ENCODE measurements at places on chromosomes 13 and 19.

DNA sequence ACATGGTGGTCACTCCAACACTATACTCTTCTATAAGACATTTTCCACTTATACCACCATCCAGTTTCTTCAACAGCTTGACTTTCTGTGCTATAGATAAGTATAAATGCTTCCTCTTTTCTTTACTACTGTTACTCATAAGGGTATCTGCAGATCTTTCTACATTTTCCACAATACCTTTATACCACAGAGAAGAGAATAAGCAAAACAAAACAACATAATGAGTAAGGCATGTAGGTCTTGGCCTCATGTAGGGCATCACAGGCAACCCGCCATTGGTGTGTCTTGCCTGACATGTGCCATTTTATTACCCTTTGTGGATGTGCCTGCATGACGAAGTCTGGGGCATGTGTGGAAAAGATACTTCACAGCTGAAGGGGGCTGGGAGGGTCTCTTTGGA lies 265.3 kb upstream of the STARD13 start:
- no peak for DNase-seq

DNA sequence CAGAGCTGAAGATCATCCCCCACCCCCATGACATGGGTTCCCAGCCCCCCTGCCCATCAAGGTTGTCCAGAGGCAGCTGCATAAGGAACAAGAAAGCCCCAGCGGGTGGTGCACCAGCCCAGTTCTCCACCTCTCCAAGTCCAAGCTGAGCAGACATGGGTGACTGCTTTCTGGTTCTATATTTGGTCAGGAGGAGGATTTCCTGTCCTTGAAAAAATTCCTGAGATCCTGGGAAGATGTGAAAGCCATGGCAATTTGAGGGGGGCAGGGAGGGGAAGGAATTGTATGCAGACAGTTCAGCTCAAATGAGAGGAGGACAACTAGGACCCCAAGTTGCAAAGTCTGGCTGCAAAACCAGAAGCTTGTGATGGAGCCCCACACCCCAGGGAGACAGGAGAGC lies 55.4 kb upstream of the ADGRE5 start:
- no peak for DNase-seq

DNA sequence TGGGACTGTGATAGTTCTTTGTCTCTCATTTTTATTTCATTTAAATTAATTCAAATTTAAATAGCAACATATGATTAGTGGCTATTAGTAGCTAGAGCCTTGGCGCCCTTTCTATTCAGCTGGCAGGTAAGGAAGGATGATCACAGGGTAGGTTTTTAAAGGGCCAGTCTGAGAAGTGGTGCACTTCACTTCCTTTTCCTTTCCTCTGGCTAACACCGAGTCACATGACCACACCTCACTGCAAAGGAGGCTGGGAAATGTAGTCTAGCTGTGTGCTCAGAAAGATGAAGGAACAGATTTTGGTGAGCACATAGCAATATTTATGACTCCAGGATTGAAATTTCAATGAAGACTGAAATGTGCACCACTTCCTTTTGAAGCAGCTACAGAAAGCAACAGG lies 128.7 kb downstream of the TSHZ3 start:
- peak; percentile 18 for DNase-seq

- DNase-seq = no peak
Observed at GRCh38 chr13:64417581-64417980, 2812.6 kb downstream of the PCDH9 start.

DNA sequence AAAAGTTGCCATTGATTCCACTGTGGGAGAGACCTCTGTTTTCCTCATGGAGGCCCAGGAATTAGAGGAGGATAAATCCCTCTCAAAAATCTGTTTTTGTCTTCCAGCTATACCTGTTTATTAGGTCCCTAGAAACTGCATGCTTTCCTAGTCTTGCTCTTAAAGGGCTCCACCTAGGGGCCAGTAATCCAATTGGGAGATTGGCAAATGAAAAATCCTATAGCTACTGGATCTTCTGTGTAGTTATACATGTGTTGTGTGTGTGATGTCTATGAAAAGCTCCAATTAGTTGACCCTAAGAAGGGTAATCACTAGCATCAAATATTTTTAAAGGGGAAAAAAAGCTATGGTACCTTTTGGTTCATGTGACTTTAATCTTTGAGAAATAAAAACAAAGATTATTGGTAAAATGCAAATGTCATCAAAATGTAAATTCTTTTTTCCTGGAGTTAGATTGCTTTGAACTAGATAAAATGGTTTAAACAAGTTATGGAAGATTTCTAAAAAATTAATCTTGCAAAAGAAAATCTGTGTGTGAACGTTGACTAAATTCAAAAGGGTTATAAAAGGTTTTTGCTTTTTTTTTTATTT lies 63.4 kb upstream of the C1QTNF9B start:
- peak; percentile 18 for DNase-seq

- no peak for DNase-seq
Observed at GRCh38 chr13:39317291-39317690, 279.0 kb downstream of the NHLRC3 start.

DNA sequence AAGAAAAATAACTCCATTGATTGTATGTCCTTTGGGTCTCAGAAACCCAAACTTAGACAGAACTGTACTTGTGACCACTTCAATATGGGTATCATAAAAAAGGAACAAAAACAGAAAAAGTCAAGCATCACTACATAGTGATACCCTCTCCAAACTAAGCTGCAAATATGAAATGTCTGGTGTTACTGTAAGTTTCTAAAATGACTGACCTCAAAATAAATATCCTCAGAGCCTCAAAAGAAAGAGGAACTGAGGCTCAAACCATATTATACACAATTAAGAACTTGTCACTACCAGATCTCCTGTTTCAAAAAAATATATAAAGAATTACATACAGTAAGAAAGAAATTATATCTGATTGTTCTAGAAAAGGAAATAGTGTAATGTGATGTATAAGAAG lies 787.9 kb upstream of the KLHL1 start:
- peak; percentile 5 for DNase-seq

DNA sequence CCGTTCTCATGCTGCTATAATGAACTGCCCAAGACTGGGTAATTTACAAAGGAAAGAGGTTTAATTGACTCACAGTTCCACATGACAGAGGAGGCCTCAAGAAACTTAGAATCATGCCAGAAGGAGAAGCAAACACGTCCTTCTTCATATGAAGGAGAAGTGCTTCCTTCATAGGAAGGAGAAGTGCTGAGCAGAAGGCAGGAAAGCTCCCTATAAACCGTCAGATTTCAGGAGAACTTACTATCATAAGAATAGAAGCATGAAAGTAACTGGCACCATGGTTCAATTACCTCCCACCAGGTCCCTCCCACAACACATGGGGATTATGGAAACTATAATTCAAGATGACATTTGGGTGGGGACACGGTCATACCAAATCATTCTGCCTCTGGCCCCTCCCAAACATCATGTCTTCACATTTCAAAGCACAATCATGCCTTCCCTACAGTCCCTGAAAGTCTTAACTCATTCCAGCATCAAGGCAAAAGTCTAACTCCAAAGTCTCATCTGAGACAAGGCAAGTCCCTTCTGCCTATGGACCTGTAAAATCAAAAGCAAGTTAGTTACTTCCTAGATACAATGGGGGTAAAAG lies 10.6 kb downstream of the ACOD1 start:
- no peak for DNase-seq

DNA sequence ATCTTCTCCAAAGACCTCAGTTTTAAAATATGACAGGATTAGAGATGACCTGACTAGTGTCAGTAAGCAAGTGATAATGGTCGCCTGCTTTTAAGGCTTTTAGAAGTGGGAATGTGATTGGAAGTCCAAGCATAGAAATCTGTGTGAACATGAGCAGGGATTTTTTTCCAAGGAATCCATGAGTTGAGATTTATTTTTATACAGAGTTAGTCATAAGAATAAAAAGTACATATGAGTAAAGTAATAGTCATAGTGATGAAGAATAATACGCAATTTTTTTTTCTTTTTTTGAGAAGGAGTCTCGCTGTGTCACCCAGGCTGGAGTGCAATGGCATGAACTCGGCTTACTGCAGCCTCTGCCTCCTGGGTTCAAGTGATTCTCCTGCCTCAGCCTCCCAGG lies 1.6 kb downstream of the ZNF546 start:
- DNase-seq = no peak

GRCh38 chr13:97826421-97827012 lies 127.0 kb upstream of the IPO5 start:
- no peak for DNase-seq

DNA sequence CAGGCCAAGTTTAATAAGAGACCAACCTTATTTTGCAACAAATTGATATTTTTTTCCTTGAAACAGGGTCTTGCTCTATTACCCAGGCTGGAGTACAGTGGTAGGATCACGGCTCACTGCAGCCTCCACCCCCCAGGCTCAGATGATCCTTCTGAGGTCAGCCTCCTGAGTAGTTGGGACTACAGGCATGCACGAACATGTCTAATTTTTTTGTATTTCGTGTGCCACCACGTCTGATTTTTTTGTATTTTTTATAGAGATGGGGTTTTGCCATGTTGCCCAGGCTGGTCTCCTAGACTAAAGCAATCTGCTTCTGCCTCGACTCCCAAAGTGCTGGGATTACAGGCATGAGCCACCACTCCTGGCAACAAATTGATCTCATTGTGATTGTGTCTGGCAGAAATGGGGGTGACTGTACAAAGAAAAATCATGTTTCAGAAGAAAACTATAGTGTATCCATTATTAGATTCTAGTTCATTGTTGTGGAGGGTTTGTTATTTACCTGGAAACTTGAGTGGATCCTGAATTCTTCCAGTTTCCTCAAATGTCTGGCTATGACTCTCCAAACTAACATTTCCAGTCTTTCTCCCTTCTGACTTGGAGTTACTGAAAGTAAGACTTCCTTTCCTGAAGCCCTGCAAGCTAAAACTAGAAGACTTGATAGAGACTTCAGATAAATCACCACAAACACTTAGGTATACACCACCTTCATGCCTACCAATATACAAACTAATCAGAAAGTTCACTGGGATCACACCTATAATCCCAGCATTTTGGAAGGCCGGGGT lies 17.3 kb upstream of the AKT2 start:
- DNase-seq = no peak

GRCh38 chr19:8695501-8695900 lies 3.1 kb downstream of the ACTL9 start:
- DNase-seq = no peak

DNA sequence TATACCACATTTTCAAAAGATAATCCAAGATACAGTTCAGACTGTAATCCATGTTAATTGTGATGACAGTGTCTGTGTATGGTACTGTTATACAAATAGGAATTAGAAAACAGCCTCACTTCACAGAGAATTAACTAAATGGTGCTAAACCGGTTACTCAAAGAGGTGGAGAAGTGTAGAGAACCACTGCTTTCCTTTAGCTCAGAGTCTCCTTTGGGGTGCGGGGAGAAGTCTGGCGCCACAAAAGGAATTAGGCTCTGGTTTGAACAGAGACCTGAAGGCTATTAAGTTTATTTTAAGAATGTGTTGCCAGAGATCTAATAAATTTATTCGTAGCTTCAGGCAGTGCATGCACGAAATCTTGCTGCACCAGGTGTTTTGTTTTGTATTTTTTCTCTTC lies 65.8 kb downstream of the FREM2 start:
- DNase-seq = no peak

DNA sequence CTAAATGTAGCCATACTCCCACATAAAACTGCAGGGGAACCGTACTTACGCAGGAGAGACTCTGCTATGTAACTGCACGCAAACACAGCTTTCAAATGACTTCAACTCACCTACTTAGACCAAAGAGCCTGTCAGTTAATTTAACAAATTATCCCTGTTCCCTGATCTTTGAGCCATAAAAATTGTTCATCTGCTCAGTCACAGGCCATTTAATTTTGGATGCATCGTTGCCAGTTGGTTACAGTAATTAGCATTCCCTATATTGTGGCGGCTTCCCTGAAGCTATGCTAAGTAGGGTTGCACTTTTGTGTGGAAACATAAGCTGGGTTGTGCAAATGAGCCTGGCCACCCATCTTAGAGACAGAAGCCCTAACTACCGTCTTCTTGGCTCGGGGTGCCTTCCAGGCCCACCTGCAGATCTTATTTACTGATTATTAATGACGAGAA lies 21.2 kb upstream of the OBI1 start:
- no peak for DNase-seq

DNA sequence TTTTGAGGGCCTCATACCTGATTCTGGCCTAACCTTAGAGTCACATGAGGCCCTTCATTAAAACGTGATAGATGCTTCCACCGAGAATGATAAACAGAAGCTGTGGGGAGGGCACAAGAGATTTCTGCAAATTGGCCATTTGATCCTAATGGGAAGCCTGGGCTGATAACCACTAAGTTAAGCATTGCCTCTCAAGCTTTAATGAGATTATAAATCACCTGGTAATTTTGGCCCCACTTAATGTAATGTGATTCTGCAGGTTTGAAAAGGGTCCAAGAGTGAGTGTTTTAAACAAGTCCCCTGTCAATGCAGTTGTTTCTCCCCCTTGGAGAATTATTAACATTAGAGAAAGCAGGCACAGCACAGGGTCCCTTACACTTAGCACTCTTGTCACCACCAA lies 42.0 kb downstream of the ZNF486 start:
- DNase-seq = no peak

- no peak for DNase-seq
Observed at GRCh38 chr13:74452881-74453280, 318.7 kb upstream of the KLF12 start.

GRCh38 chr13:113413178-113413897 lies 40.0 kb downstream of the ADPRHL1 start:
- DNase-seq = no peak

DNA sequence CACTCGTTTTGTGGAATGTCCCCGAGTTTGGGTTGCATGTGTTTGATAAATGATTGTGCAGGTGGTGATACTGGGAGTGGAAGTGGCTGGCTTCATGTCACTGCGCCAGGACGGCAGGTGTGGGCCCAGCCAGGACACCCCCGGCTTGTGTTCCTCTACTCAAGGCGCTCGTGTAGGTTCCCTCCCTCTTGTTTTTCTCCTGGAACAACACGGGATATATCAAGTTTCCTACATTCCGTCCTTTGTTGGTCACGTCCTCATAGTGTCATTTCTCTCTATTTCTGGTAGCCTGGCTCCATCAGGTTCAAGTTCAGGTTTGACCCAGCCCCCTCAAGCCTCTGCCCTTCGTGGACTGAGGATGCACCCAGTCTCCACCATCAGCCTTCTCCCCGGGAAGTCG lies 16.3 kb downstream of the IL17D start:
- DNase-seq = no peak

DNA sequence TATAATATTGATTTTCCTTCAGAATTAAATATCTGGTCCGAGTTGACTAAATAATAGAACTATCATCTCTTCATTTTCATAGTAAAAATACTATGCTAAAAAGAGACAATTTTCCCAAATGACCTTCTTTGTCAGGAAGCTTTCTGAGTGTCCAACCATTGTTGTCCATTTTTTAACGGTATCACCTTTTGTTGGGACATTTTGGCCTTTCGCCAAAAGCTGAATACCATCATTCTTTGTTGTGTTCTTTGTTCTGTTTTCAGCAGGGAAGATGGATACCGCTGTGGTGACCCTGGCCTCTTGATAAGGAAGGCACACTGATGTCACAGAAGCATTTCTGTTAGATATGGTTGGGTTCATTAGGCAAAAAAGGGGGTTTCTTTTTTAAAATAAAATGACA lies 654.4 kb upstream of the GPC6 start:
- DNase-seq = no peak

GRCh38 chr13:98974053-98974452 lies 3.8 kb downstream of the DOCK9 start:
- no peak for DNase-seq

GRCh38 chr19:42068756-42069571 lies 1.0 kb downstream of the GRIK5 start:
- peak; percentile 18 for DNase-seq

GRCh38 chr19:4991538-4991937 lies 22.6 kb downstream of the KDM4B start:
- DNase-seq = no peak
